ENCODE measurements at places on chromosomes 5 and 9.

GRCh38 chr9:106893088-106893487 is 30.1 kb downstream of the ZNF462 start:
- no peak for DNase-seq

DNA sequence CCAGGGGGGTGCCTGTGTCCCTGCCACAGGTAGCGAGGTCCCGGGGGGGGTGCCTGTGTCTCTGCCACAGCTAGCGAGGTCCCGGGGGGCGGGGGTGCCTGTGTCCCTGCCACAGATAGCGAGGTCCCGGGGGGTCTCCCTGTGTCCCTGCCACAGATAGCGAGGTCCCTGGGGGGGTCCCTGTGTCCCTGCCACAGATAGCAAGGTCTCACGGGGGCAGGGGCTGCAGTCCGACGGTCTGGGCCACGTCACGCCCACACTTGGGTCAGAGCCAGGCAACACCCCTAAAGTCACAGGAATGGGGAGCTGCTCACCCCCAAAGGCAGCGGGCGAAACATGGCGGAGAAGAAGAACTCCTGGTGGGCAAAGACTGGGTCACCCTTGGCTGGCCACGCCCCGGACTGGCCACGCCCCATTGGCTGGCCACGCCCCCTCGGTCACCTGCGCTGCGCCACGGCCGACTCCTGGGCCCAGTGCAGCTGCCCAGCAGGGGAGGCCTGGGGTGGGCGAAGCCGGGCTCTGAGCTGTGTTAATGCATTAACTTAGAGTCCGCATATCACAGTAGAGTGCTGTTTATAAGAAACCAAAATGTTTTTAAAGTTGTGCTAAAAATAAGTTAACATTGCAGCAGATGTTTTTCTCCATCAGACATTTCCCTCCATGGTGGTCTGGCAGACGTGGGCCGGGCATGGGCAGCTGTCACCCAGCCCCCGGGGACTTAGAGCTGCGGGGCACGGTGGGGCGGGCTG is 7.0 kb downstream of the NOXA1 start:
- DNase-seq = no peak

DNA sequence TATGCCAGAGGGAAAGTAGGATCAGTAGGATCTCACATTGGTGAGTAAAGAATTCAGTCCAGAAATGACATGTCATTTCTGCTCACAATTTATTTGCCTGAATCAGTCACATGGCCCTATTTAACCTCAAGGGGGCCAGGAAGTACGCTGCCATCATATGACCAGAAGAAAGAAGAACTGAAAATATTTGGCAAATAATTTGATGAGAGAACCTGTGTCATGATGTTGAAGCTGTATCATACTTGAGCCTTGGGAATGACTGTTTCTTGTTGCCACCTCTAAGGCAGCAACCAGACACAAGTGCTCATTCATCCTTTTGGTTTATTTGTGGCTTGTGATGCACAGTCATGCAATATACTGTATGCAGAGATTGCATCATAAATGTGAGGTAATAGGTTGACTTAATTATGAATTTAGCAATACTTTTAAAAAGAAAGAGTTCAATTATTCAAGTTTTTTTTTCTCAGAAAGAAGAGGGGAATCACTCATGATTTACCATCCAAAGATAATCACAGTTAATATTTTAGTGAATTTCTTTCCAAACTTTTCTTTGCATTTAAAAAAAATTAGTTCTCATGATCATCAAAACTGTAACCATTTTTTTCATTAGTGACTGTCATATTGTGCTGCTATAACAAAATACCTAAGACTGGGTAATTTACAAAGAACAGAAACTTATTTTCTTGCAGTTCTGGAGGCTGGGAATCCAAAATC is 8.2 kb upstream of the ZFYVE16 start:
- DNase-seq = no peak

GRCh38 chr5:145280806-145281205 is 554.3 kb downstream of the PRELID2 start:
- no peak for DNase-seq

- no peak for DNase-seq
Observed at GRCh38 chr5:143187495-143187894, 216.0 kb downstream of the NR3C1 start.

GRCh38 chr9:125189011-125189360 is 617 bp downstream of the PPP6C start:
- no peak for DNase-seq

DNA sequence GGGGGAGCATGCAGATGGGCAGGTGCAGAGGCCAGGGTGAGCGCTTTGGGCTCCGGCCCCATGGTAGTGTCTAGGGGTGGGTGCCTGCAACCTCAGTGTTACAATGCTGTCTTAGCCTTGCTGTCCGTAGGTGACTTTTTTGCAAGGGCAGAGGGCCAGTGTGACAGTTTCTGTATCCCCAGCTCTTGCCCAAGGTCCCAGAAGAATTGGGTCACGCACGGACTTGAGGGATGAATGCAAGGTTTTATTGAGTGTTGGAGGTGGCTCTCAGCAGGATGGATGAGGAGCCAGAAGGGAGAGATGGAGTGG is 492.5 kb downstream of the AGTPBP1 start:
- DNase-seq = no peak

- no peak for DNase-seq
Observed at GRCh38 chr5:53083927-53084326, 25.6 kb downstream of the MOCS2 start.

- no peak for DNase-seq
Observed at GRCh38 chr9:33447799-33448553, 583 bp upstream of the AQP3 start.

GRCh38 chr5:78778538-78778937 is 130.0 kb upstream of the LHFPL2 start:
- DNase-seq = no peak

DNA sequence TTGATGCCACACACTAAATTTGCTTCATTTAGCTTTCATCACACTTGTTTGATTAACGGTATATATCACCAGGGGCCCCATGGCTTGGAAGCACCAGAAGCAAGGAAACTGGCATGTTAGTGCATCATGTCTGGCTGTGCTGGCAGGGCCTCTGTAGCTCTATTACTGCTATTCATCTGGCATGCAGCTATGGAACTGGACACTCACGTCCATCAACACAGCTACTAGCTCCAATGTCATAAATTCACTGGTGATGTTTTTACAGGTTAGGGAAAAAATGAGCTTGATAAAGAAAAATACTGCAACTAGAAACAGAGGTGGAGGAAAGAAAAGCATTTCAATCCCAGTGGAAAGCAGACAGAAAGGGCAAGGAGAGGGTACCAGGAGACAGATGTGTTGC is 343.2 kb downstream of the DEPDC1B start:
- DNase-seq = no peak

DNA sequence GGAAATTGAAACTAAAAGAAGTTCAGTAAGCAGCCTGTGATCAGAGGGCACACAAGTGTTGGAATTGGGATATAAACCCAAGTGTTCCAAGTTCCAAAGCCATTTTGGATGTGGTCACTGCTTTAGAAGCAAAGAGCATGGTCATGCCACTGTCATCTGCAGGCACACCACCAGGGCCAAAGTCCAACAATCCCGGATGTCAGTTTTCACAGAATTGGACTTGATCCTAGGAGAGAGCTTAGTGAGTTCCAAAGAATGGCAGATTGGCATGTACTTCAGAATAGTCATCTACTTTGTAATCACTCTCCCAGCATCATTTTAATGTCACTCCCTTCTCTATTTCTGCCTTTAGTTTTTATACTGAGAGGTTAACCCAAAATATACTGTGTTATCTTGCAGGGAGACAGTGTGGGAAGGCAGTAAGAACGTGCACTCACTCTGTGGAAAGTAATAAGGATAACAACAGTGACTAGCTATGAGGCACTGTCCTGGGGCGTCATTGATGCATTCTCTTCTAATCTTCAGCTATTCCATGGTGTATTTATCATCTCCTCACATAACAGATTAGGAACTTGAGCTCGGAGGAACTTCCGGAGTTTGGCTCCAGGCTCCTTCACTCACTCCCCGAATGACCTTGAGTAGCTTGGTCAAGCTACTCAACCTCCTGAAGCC is 388.0 kb downstream of the ACTL7B start:
- DNase-seq = no peak

GRCh38 chr5:94778299-94778698 is 159.8 kb downstream of the SLF1 start:
- DNase-seq = no peak

GRCh38 chr5:32261198-32261597 is 51.5 kb downstream of the MTMR12 start:
- DNase-seq = no peak

GRCh38 chr5:143401227-143402016 is 2.1 kb downstream of the NR3C1 start:
- DNase-seq = no peak

- DNase-seq = no peak
Observed at GRCh38 chr5:142767178-142767577, 3.0 kb upstream of the ARHGAP26 start.

GRCh38 chr5:119792161-119792799 is 162.9 kb downstream of the FAM170A start:
- no peak for DNase-seq

DNA sequence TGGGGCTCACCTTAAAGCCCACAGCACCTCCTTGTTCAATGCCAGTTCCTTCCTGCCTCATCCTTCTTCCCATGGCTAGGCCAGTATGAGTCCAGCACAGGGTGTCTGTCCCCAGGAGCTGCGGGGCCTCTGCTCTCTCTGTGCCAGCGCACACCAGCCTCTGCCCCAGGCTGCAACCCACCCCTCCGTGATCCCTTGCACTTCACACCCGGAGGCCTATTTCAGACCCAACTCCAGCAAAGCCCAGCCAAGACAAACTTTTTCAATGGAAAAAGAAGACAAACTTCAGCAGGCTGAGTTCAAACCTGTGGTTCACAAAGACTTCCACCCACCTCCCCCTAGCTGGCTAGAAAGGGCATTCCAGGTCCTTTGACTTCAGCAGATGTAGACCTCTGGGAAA is 56.2 kb upstream of the OTULINL start:
- DNase-seq = no peak

Data from cortex of kidney (tissue), 1 donor.